ENCODE measurements at places on chromosomes 2 and 18. TPM values are rescaled to one million over a fixed set of nuclear protein-coding genes. Genes with fewer than 3 reads are reported as not detected.

RGPD3 gene
- total RNA-seq, result 0.45 TPM

KLF11 gene
- total RNA-seq, result 17.2 TPM

BCL11A gene
- 0.09 TPM for total RNA-seq

LRRC30 gene
- not detected for total RNA-seq

OR6B2 gene
- total RNA-seq, result not detected

GPR155 gene
- total RNA-seq, result 1.6 TPM

ST8SIA3 gene
- 0.08 TPM for total RNA-seq

RBM45 gene
- 27.1 TPM for total RNA-seq

PTPRN gene
- total RNA-seq, result 1.8 TPM

MYCN gene
- not detected for total RNA-seq

Data from fibroblast of the aortic adventitia (primary cell).